ENCODE measurements at places on chromosomes 16 and 17.

GRCh38 chr16:68079376-68079625 is 5.9 kb upstream of the NFATC3 start:
- no peak for DNase-seq

- no peak for DNase-seq
Measured at GRCh38 chr16:31507617-31507928, 618 bp downstream of the RUSF1 start.

GRCh38 chr16:87352818-87353217 is 30.8 kb downstream of the FBXO31 start:
- DNase-seq: no peak

GRCh38 chr17:35900708-35901480 is 20.7 kb upstream of the CCL5 start:
- no peak for DNase-seq

DNA sequence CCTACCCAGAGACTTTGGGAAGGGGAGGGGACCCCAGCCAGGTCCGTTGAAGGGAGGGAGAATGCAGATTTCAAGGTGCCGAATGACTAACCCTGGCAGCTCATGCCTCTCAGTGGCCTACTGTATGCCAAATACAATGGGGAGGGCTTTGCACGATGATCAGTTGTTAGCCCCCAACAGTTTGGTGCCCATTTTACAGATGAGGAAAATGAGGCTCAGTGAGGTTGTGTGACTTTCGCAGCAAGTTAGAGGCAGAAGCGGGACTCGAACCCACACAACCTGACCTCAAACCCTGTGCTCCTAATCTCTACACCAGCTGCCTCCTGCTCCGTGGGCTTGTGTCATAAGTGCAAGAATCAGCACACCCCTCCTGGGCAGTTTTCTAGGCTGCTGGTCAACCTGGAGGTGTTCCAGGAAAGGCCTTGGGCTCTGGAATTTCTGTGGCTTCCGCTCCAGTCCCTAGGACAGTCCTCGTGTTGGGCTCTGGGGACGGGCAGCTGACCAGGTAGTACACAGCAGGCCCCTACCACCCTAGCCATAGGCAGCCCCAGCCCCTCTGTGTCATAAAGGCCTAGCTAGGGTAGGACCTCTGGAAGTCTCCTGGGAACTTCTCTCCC is 11.9 kb upstream of the NAGPA start:
- no peak for DNase-seq

GRCh38 chr16:85015481-85016187 is 4.3 kb upstream of the ZDHHC7 start:
- DNase-seq: no peak

DNA sequence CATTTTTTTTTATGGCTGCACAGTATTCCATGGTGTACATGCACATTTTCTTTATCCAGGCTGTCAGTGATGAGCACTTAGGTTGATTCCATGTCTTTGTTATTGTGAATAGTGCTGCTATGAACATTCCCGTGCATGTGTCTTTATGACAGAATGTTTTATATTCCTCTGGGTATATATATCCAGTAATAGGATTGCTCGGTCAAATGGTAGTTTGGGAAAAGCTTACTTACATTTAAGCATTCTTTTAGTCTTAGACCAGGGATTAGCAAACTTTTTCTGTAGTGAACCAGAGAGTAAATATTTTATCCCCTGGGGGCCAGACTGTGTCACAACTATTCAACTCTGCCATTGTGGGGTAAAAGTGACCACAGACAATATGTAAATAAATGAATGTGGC is 40.2 kb downstream of the MED13 start:
- no peak for DNase-seq

- no peak for DNase-seq
Measured at GRCh38 chr17:9479964-9480363, 95.7 kb downstream of the STX8 start.

GRCh38 chr17:12098568-12098967 is 77.9 kb downstream of the MAP2K4 start:
- DNase-seq: no peak

DNA sequence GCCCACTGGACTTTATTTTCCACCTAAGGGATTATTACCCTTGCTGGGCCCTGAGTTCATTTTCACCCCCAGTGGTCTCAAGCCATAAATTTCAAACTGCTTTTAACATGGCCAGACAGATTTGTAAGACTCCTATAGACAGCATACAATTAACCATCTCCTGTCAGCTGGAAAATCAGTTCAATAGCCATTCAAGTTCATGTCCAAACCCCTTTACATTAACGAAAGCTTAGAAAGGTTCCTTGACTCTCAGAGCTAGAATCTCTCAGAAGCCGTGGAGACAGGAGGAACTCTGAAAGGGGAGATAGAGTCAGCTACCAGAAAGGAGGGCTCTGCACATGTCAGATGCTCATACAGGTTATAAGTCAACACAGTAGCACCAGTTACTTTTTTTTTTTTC is 23.3 kb downstream of the SOX9 start:
- no peak for DNase-seq

- DNase-seq: no peak
Measured at GRCh38 chr17:992933-993332, 4.0 kb upstream of the TIMM22 start.

DNA sequence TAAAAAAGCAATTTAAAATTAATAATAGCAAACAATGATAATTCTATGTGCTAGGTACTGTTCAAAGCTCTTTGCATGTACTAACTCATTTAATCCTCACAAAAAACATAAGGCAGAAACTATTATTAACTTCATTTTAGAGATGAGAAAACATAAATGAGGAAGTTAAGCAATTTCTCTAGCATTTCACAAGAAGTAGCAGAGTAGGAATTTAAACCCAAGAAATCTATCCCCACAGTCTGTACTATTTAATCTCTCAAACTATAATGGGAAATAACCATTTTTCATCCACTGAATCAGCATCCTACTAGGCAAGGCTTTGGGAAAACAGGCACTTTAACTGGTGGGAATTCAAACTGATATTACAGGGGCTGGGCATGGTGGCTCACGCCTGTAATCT is 42.2 kb upstream of the INTS2 start:
- DNase-seq: no peak

DNA sequence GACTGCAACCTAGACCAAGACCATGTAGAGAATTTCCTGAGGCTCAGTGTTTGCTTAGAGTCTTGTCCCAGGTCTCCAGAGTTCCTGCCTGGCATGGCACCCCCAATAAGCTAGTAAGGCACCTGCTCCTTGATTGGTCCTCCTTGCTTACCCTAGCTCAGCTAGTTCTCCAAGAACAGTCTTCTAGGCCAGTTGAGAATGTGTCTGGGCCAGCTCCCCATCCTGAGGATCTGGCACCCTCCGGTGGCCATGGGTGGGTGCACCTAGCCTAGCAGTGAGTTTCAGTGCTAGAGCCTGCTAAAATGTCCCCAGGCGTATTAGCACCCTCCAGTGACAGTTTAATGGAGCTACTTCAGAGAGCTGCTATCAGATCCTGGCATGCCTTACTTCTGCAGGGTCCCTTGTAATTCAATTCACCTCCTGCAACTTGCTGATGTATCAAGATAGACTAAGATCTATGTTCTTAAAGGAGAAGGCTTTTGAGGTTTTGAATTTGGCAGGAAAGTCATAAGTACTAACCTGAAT is 44.4 kb upstream of the MED13 start:
- no peak for DNase-seq

- DNase-seq: no peak
Measured at GRCh38 chr16:85170590-85171003, 58.3 kb upstream of the CIBAR2 start.

DNA sequence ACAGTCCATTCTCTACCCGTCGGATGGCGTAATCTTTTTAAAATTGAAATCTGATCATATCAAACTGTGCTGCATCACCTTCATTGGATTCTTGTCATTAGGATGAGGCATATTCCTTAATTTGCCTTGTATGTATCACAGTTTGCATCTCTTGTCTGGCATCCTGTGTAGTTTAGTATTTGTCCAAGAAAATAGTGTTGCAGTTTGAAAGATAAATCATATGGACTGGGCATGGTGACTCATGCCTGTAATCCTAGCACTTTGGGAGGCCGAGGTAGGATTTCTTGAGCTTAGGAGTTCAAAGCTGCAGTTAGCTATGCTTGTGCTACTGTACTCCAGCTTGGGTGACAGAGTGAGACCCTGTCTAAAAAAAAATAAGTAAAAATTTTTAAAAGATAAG is 5.8 kb upstream of the RSL1D1 start:
- no peak for DNase-seq

- DNase-seq: no peak
Measured at GRCh38 chr17:41849251-41849990, 11.8 kb downstream of the KLHL10 start.

DNA sequence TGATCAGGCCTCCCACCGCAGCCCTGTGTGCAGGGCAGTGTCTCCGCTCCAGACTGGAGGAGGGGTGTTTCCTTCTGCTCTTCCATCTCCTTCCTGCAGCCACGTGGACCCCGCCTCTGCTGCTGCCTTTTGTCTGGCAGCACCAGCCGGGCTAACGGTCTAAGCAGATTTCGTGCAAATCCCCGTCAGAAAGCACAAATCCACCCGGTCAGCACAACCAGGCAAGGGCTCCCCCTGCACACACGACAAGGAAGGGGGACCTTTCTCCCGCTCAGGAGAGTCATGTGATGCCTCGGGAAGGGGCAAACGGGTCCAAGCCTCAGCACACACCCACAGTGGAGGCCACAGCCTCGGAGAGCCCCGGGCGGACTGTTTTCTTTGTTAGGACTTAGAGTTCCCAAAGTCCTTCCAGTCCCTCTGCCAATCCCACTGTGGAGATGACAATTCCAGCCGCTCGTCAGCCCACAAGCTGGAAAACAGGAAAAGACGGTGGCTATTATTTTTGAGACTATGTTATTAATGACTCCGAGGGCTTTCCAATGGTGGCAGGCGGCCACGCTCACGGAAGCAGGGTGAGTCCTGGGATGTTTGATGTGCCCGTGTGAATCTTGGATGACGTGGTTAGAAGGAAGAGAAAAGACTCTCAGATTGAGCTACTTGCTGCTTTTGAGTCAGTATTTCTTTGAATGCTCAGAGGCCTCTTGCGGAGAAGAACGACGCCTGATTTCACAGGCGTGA is 22.5 kb upstream of the MEAK7 start:
- DNase-seq: no peak

- no peak for DNase-seq
Measured at GRCh38 chr17:10053782-10054540, 144.4 kb downstream of the GAS7 start.

DNA sequence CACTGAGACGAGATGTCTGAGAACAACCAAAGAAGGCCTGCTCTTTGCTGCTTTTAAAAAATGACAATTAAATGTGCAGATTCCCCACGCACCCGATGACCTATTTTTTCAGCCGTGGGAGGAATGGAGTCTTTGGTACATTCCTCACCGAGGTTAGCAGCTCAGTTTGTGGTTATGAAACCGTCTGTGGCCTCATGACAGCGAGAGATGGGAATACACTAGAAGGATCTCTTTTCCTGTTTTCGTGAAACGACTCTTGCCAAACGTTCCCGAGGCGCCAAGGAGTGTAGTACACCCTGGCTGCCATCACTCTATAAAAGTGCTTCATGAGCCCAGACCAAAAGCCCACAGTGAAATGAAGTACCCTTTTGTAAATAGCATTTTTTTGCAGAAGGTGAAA is 87.8 kb downstream of the CRISPLD2 start:
- DNase-seq: no peak

- DNase-seq: no peak
Measured at GRCh38 chr16:78399384-78399783, 299.9 kb downstream of the WWOX start.

GRCh38 chr16:58582971-58583765 is 46.5 kb downstream of the CNOT1 start:
- DNase-seq: no peak

- DNase-seq: no peak
Measured at GRCh38 chr16:46728806-46729205, 19.3 kb downstream of the MYLK3 start.

DNA sequence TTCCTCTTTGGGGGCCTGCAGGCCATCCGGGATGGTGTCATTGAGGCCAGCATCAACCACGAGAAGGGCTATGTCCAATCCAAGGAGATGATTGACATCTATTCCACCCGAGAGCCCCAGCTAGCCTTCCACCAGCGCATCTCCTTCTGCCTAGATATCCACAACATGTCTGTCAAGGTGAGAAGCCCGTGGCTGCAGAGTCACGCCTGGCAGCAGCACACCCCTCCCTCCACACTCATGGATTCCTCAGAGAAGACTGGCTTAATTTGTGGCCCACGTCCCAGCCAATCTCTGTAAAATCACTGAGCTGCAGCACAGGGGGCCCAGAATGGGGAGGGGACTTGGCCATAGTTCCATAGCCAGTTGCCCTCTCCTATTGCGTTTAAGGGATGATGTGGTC is 15.6 kb downstream of the PSMD3 start:
- no peak for DNase-seq

DNA sequence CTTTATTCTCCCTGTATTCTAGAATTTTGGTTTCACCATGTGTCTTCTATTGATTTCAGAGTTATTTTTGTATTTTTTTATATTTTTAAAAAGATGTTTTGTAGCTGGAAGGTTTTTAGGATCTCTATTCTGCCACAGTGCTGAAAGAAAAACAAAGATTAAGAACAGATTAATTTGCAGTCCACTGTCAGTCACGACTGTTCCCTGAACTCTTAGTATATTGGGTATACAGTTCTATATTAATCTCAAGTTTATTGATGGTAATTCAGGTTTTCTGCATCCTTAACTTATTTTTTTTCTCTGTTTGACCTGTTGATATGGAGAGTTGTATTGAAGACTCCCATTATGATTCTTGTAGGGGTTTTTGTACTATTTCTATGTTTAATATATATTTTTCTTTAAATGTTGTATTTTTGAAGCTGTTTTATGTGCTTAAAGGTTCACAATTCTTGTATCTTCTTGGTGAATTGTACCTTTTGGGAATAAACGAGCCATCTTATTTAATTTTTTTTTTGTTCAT is 2.9 kb downstream of the SPECC1 start:
- DNase-seq: no peak

- no peak for DNase-seq
Measured at GRCh38 chr16:88720396-88720970, 14.2 kb downstream of the CTU2 start.

- DNase-seq: no peak
Measured at GRCh38 chr17:74298778-74299177, 24.7 kb downstream of the DNAI2 start.

DNA sequence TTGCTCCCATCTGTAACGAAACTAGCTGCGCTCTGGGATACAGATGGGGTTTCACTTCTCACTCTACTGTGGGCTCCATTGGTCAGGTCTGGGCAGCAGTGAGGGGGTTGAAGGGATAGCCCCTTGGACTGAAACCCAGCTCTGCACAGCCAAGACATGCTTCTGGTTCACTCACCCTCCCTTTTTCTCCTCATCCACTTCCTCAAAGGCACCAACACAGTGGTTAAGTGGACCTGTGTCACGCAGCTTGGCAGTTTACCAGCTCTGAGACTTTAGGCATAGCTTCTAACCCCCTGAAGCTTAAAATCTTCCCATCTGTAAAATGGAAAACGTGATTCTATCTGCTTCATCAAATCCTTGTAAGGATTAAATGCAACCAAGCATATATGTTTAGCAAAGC is 11.5 kb upstream of the KRT38 start:
- DNase-seq: no peak

GRCh38 chr16:27995378-27995777 is 68.1 kb downstream of the GSG1L start:
- no peak for DNase-seq

- no peak for DNase-seq
Measured at GRCh38 chr17:27343294-27343693, 49.4 kb downstream of the WSB1 start.

- no peak for DNase-seq
Measured at GRCh38 chr17:15894258-15894657, 50.7 kb upstream of the ADORA2B start.

Data from activated T-helper 1 cell treated with anti-CD3 and anti-CD28 coated beads, Interleukin-2, amount 50 U/mL, for 16 hours (primary cell).